ENCODE measurements at places on chromosomes 2 and 18.

DNA sequence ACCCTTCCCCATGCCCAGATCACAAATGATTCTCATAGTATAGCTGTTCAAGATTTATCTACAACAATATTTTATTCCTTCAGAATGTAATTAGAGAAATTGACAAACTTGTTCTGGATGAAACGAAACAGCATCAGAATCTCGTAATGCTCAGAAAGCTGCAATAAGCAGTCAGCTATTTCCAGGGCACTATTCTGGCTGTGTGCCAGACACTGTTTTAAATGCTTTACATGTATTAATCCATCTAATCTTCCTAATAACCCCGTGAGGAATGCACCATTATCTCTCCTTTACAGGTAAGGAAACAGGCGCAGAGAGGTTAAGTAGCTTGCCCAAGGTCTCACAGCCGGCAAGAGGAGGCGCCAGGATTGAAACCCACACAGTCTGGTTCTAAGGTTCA, 10.1 kb upstream of the LYPD6B start:
- no peak for DNase-seq

DNA sequence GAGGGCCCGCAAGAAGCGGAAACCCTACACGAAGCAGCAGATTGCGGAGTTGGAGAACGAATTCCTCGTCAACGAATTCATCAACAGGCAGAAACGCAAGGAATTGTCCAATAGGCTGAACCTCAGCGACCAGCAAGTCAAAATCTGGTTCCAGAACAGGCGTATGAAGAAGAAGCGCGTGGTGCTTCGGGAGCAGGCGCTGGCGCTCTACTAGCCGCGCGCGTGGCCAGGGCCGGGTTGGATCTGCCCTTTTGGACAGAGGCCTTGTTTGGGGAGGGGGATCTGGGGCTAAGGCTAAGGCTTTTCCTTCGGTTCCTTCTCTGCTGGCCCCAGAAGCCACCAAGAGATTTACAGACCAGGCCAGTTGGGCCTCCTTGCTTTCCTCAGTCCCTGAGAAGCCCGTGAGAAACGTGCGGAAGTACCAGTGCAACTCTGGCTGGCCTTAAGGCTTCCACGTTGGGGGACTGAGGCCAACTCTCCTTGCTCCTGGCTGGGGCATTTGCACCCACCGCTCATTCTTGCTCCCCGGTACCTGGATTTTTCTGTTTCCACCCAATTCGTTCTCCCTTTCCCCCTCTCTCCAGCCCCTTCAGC, 1.0 kb downstream of the HOXD12 start:
- DNase-seq = no peak

- no peak for DNase-seq
These were observed 40.1 kb downstream of the SCN3A start for GRCh38 chr2:165163761-165164160.

DNA sequence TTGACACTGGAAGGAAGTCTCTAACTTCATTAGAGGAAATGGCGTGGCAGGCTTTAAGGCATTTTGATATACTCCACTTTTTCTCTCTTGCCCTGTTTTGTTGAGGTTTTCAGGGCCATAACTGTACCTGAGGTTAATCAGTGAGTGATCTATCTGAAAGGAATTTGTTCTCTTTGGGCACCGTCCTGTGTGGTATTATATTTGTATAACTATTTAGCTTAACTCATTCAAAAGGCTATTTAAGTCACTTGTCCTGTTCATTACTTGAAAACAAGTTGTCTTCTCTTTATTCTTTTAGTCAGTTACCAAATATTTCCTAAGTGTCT, 180.4 kb downstream of the NEDD4L start:
- DNase-seq = no peak

GRCh38 chr2:238771218-238771617, 76.7 kb upstream of the TWIST2 start:
- DNase-seq = no peak

DNA sequence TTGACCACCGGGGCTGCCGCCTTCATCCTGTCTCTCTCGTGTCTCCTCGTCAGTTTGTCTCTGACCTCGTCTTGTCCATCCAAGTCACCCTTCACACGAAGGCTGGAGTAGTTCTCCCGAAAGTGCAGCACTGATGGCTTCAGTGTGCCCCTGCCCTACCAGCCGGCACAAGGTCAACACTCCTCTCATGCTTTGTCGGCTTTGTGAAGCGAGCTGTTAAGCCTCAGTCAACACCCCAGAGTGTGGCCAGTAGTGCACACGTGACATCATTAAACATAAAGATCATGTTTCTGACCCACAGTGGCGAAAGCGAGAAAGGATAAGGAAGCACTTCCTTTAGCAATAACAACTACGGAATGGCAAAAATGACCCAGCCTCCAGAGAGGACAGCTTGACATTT, 23.2 kb downstream of the ACKR3 start:
- DNase-seq = no peak

DNA sequence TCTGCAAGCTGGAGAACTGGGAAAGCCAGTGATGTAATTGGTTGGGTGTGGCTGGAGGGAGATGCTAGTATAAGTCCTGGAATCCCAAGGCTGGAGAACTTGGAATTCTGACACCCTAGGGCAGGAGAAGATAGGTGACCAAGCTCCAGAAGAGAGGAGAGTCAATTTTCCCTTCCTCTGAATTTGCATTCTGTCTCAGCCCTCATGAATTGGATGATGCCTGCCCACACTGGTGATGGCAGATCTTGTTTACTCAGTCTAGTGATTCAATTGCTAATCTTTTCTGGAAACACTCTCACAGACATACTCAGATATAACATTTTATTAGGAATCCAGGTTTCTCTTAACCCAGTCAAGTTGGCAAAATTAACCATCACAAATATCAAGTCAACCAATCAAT, 287.2 kb downstream of the RDH14 start:
- DNase-seq = no peak

GRCh38 chr2:88220718-88221117, 50.6 kb downstream of the THNSL2 start:
- no peak for DNase-seq

GRCh38 chr2:74177696-74178095, 983 bp downstream of the MOB1A start:
- no peak for DNase-seq

GRCh38 chr2:100801402-100801801, 18.5 kb upstream of the NPAS2 start:
- no peak for DNase-seq

DNA sequence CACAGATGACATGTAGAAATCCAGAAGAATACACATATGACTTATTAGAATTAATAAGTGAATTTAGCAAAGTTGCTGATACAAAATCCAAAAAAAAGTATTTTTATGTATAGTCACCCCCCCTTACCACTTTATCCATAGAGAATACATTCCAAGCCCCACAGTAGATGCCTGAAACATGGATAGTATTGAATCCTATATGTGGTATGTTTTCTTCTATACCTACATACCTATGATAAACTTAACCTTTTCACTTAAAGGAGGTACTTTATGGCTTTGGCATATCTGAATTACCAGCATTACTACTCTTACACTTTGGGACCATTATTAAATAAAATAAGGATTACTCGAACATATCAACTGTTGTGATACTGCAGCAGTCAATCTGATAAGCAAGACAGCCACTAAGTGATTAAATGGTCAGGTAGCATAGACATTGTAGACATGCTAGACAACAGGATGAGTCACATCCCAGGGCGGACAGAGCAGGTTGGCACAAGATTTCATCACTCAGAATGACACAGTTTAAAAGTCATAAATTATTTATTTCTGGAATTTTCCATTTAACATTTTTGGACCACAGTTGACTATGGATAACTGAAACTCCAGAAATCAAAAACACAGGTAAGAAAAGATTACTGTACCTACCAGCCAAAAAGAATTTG, 208.2 kb upstream of the CHAC2 start:
- DNase-seq = no peak

GRCh38 chr2:191739194-191739593, 61.3 kb downstream of the NABP1 start:
- no peak for DNase-seq

GRCh38 chr2:173834141-173834540, 131.0 kb downstream of the SP3 start:
- no peak for DNase-seq

GRCh38 chr18:24436939-24437338, 10.5 kb downstream of the IMPACT start:
- no peak for DNase-seq

DNA sequence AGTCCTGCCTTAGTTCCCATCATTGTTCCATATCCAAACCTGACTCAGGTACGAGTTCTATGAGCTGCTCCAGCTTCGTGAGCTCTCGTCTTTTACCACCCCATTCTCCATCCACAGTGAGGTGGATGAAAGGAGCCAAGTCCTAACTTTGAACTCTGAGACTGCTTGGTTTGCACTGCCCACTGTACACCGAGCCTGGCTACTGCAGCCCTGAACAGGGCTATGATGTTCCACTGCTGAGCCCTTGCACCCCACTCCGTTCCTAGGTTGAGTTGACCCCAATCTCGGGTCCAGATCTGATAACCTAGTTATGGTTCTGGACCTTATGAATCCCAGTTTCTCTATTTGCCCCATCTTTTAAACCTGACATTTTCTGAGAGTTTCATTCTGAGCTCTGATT, 5.3 kb upstream of the DYNAP start:
- no peak for DNase-seq

- DNase-seq = no peak
These were observed 50.6 kb downstream of the PARD6G start for GRCh38 chr18:80196528-80197320.

DNA sequence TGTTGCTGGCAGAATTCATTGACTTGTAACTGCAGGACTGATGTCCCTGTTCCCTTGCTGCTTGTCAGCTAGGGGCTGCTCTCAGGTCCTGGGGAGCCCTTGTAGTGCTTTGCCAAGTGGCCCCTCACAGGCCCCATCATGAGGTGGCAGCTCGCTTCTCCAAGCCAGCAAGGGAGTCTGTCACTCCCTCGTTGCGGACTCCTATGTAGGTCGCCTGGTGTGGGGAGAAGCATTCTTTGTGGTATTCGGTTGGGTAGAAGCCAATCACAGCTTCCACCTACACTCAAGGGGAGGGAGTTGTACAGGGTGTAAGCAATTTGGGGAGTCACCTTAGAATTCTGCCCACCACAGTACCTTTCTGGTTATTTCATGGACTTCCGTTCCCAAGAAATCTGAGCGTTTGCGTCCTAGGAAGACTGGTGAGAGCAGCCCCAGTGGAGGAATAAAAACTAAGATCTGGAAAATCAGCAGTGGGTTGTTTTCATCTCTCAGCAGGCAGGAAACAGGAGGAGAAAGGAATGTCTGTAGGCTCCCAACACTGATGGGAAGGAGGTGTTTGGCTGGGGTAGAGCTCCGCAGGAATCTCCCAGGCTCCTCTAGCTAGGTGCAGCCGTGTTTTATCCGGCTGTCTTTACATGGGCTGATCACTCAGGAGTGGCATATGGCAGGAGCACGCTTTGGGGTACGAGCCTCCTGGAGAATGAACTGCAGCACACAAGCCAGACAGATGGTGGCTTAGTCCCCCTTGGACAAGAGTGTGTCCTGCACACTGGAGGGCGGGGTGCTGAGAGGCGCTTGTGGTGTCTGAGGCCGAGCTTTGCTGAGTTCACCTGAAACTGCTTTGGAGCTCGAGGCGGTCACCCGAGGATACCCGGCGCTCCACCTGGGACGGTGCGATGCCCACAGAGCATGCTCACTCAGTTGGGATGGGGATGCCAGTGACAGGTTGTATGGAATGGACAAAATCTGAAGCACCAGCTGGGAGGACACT, 58.3 kb downstream of the LDLRAD4 start:
- DNase-seq = no peak

DNA sequence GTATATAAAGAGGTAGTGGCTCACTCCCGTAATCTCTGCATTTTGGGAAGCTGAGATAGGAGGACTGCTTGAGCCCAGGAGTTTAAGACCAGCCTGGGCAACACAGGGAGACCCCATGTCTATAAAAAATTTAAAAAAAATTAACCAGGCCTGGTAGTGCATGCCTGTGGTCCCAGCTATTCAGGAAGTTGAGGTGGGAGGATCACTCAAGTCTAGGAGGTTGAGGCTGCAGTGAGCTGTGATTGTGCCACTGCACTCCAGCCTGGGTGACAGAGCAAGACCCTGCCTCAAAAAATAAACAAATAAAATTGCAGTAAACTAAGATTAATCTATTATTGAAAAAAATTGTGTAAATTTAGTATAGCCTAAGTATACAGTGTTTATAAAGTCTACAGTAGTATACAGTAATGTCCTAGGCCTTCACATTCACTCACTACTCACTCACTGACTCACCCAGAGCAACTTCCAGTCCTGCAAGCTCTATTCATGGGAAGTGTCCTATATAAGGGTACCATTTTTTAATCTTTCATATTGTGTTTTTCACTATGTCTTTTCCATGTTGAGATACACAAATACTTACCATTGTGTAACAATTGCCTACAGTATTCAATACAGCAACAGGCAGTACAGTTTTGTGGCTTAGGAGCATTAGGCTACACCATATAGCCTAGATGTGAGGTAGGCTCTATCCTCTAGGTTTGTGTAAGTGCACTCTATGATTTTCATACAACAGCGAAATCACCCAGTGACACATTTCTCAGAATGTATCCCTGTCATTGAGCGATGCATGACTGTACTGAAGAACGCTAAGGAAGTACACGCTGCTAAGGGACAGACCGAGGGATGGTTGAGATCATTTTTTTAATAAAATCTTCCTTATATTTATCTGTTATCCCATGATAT, 10.4 kb upstream of the MAP4K3 start:
- DNase-seq = no peak

All from stimulated activated CD8-positive, alpha-beta memory T cell treated with anti-CD3 and anti-CD28 coated beads, Interleukin-7, amount 100 ng/mL, for 24 hours (primary cell).